NCI-H524 treated with DMSO at 0.1 percent for 48 hours (cell line): ENCODE measurements at places on chromosomes 11 and 22.

DNA sequence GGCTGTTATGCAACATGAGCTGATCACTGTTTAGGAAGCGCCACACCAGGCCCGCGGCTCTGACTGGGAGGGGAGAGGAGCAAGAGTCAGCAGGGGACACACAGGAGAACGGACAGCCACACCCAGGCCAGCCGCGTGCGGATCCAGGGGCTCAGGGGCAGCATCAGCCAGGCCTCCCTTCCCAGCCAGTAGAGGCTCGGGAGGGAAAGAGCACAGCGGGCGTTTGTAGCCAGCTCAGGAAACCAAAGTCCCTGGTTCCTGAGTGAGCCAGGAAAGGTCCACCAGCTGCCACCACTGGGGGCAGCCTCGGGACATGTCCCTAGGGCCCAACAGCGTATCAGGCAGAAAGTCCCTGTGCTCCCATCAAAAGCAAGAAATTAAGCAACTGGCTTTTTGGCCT is 71.8 kb upstream of the PITPNB start:
- no peak for DNase-seq

DNA sequence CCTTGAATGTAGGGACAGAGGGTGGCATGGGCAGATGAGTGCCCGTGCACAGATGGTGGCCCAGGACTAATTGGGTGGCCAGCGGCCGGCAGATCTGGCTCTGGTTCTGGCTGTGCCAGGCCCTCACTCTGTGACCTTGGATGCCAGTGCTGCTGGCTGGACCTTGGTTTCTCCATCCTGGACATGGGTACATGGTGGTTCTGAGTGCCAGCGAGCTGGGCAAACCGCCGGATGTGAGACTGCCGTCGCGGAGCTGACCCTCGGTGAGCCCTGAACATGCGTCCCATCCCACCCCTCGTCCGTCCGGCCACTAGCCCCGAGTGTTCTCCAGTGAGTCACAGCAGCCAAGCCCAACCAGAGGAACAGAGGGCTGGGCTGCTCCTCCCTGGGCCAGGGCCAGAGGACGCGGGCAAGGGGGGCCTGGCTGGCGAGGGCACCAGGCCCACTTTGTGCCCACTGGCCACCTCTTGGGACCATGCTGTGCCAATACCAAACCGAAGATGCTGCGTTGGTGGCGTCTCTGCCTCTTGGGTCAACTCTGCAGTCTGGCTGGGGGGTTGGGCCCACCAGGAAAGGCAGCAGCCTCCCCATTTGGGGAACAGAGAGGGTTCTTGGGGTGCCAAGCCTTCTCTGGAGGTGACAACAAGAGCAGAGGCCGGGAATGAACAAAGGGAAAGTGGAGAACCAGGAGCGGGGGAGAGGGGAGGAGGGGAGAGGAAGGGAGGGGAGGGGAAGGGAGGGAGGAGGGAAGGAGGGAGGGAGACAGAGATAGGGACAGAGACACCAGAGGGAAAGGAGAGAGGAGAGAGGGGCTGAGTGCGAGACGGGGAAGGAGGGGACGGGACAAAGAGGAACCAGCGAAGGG is 10.7 kb downstream of the LSP1 start:
- no peak for DNase-seq

DNA sequence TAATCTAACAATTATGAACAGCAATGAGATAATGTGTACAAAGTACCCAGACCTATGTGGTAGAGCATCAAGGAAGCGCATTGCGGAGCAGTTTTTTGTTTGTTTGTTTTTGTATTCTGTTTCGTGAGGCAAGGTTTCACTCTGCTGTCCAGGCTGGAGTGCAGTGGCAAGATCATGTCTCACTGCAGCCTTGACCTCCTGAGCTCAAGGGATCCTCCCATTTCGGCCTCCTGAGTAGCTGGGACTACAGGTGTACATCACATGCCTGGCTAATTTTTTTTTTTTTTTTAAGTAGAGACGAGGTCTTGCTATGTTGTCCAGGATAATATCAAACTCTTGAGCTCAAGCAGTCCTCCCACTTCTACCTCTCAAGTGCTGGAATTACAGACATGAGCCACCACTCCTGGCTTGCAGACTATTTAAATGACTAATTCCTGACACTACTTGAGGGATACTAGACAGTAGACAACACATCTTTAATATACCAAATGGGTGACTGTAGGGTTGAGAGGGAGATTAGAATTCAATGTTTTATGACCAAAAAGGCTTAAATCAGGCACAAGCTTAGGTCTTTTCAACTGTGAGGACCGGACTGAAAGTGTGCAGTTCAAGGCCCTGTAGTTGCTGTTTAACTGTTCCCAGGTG is 12.7 kb downstream of the OR51B4 start:
- no peak for DNase-seq

DNA sequence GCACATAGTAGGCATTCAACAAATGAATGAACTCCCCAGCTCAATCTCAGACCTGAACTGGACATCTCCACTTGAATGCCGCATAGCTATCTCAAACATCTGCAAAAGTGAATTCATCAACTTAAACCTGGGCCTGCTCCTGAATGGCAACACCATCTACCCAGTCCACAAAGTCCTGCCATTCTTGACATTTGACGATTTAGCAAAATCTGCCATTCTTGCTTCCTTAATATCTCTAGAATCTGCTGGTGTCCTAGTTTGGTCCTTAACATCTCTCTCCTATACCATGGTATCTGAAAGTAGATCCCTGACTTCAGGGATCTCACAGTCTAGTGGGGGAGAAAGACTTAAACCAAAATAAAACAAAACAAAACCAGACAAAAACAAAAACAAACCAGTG is 12.4 kb upstream of the HPX start:
- no peak for DNase-seq

GRCh38 chr11:122723576-122723975 is 68.1 kb downstream of the UBASH3B start:
- no peak for DNase-seq

- no peak for DNase-seq
Observed at GRCh38 chr11:112255067-112255720, 5.5 kb downstream of the PLET1 start.

DNA sequence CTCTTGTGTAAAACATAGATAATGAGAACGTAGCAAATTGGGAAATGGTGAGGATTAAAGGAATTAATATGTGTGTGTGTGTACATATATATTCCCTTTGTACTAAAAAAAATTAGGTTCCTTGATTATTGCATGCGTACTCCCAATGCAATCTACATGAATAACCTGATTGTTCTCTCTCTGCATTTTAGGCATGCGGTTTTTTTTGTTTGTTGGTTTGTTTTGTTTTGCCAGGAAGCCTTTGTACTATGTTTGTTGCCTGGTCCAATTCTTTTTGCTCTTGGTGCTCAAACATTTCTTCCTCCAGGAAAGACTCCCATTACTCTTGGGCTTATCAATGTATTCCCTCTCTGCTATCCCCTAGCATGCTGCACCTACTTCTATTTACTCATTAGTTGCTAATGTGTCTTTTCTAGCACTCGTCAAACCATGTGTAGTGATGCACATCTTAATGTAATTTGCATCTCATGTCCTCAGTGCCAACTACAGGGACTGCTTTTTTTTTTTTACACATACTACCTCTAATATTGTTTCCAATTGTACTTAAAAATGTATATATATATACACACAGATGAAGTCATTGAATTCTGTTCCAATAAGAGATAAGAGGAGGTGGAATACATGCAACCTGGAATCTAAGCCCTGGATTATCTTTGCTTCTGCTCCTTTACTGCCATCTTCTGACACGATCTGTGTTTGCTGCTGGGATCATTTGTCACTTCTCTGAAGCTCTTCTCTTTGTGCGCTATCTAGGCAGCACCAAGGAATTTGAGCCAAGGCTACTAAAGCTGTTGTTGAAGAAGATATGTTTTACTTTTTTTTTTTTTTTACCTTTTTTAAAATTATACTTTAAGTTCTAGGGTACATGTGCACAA is 197.2 kb upstream of the ANO3 start:
- DNase-seq = peak; percentile 8

GRCh38 chr11:98069861-98070260 is 950.9 kb upstream of the CNTN5 start:
- no peak for DNase-seq

DNA sequence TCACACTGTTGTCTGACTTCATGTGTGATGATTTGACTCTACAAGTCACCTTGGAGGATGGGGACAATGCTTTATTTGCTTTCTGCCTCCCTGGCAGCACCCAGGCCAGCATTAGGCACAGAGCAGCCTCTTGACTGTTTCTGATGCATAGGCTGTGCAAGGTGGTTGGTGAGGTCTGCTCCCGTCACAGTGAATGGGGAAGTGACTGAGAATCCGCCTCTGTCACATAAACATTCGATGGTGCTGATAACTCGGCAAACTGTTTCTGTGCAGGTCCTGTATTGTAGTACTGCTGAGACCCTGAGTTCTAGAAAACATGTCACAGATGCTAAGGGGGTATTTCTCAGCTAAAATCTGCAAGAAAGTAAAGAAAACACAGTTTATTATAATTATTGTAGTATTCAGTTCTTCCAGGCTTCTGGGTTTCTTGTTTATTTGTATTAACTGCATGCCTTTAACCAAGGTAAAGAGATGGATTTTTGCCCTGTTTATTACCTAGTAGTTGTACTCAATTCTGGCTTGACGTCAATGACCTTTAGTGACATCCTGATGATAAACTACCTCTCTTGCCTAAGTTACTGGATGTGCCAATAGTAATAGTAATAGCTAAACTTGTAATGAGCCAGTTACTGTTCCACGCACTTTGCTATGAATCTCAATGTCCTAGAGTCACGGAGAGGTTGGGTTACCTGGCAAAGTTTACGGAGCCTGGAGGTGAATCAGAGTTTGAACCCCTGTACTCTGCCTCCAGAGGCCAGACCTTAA is 24.8 kb upstream of the RCN1 start:
- DNase-seq = no peak

- peak; percentile 95 for DNase-seq
Observed at GRCh38 chr11:112588252-112588694, 327.6 kb upstream of the PLET1 start.

DNA sequence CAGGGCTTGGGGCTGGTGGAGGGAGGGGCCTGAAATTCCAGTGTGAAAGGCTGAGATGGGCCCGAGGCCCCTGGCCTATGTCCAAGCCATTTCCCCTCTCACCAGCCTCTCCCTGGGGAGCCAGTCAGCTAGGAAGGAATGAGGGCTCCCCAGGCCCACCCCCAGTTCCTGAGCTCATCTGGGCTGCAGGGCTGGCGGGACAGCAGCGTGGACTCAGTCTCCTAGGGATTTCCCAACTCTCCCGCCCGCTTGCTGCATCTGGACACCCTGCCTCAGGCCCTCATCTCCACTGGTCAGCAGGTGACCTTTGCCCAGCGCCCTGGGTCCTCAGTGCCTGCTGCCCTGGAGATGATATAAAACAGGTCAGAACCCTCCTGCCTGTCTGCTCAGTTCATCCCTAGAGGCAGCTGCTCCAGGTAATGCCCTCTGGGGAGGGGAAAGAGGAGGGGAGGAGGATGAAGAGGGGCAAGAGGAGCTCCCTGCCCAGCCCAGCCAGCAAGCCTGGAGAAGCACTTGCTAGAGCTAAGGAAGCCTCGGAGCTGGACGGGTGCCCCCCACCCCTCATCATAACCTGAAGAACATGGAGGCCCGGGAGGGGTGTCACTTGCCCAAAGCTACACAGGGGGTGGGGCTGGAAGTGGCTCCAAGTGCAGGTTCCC is at the start of gene APOC3:
TSS of gene APOC3 (plus strand) at position 383 of the 659 bp plus-strand sequence. CDS start 676 bp downstream, outside the sequence.
- no peak for DNase-seq

- no peak for DNase-seq
Observed at GRCh38 chr22:41725510-41726110, 26.3 kb downstream of the MEI1 start.

DNA sequence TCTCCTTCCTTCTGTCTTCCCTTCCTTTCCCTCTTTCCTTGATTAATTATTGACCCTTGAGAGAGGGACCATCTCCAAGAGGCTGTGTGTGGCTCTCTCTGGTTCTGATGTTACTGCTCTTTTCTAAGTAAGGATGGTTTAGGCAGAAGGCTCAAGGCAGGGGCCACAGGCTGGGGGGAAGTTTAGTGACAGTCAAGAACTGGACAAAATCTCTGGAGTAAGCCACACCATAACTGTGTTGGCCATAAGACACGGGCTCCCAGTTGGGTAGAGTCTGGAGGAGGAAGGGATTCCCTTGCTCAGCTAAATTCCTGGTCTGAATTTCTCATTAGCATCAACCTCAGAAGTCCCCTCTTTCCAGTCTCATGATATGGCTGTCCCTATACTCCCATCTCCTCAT is 74.7 kb downstream of the BUD13 start:
- no peak for DNase-seq

- DNase-seq = no peak
Observed at GRCh38 chr11:97224396-97224795, 834.6 kb downstream of the JRKL start.

GRCh38 chr11:116478669-116479668 is 293.8 kb downstream of the BUD13 start:
- DNase-seq = no peak

DNA sequence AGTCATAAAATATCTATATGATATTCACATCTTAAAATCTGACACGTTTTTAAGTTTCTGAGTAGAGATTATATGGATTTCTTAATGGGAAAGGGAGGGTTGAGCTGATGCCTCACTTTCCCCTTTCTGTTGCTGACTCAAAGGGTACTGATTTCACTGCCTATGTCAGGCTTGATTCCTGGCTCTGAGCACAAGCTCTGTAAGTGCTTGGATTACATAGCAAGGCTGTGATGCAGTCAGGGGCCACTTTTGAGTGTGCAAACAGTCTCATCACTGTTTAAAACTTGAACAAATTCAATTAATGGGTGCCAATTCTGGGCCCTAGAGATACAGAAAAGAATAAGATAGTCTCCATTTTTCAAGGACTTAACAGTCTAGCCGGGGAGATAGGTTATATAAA is 14.4 kb downstream of the ATXN10 start:
- DNase-seq = no peak

DNA sequence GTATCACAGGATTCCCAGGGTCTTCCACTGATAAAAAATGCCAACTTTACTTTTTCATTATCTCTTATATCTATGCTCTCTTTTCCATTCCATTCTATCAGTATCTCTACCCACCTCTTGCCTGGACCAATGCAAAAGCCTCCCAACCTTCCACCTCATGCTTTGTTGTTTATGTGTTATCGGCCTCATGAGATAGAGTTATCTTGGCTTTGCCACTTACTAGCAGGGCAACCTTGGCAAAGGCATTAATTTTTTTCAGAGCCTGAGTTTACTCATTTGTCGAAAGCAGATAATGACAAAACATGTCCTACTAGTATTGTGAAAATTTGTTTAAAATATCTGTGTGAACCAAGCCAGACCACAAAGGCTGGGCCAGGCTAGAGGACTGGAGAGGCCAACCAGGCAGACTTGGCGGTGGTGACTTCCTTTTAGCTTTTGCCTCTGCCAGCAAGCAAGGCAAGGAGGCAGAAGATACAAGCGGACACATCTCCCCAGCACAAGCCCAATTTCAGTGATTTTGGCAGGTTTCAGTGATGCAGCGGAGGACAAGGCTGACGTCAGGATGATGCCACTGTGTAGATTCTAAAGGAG is 106.9 kb downstream of the ADAMTS15 start:
- no peak for DNase-seq
